Stimulated activated effector memory CD8-positive, alpha-beta T cell treated with anti-CD3 and anti-CD28 coated beads, Interleukin-12 subunit alpha, Interleukin-12 subunit beta, amount 100 ng/mL, for 72 hours (primary cell): ENCODE measurements at places on chromosomes 4 and X.

GRCh38 chrX:80705379-80705778, 104.3 kb downstream of the BRWD3 start:
- no peak for DNase-seq

DNA sequence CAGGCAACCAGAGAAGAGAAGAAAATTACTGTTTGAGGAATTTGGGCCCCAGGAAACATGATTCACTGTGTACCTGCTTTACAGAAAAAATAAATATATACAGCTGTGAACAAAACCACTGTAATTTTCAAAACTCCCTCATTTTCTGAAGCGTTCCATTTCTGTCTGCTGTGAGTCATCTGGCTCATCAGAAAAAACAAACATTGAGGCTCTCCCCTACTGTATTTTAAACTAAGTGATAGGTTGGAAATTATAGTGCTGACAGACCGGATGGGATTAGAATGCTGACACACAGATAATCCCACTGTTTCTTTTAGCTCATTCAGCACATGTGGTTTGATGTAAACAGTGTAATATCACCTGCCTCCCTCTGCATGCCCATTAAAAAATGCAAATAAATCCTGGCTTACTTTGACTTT, 847.0 kb downstream of the TRIML1 start:
- no peak for DNase-seq

DNA sequence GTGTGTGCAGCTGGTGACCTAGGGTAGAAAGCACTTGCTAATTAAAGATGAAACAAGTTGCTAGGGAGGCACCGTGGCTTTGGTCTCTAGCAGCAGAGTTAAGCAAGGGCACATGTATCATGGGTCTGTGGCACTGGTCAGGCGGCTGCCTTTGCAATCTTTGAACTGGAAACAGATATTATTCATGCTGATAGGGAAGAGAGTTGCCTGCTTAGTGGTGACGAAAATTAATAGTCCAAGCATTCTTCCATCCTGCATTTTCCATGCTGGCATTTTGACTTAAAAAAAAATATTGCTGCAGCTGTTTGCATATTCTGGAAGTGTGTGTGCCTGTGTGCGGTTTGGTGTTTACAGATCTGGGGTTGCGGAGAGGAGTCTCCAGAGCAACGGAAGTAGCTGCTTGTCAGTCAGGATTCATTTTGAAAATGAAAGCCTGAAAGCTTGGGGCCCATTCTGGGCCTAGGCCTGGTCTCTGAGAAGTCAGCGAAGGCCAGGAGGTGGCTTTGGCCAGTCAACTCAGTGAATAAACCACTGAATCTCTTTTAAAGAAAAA, 2.3 kb upstream of the SOWAHD start:
- DNase-seq, result peak; percentile 15

GRCh38 chr4:95825546-95825945, 14.3 kb upstream of the PDHA2 start:
- no peak for DNase-seq

DNA sequence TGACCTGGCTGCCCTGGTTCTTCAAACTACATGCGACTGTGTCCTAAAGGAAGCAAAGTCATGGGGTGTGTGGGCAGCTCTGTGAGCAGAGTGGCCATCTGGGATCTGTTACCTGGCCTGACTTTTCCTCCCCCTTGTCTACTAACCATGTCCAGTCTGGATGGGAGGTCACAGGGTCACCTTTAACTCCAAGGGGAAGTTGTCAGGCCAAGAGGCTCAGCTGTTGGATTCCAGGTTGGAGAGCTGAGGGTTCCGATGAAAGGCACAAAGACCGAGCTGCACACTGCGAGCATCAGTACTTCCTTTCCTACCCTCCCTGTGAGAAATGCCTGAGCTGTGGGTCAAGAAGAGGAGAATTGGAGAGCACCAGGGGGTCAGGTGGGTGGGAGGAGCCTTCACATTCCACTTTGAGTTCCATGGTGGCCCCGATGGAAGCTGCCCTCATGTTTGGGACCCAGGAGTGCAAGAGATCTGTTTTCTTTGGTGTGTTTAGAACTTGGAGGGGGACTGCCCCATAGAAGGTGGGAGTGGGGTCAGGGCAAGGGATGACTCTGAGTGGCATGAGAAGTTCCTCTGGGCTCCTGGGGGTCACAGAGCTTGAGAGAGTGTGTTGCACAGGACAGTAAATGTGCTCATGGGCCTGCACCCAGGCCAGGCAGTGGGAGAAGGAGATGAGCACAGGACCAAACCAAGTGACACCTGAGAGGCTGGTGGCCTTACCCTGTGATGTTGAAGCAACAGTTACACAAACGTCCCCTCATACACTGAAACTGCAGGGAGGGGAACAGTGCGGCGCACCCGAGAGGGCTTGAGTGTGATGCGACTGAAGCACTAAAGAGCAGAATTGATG, 36.2 kb downstream of the RGS12 start:
- DNase-seq, result no peak

DNA sequence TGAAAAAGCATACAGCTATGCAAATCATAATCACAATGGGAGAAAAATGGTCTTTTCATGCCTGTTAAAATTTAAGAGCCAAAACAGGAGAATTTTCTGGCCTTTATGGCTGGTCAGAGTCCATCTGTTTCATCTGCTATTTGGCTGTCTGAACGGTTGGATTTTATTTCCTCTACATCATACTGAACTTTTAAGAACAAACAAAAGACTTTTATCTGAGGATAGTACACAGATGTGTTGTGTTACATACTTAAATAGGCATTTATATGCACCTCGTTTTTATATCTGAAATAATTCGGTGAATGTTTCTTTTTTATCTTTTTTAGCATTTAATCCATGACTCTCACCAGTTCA, 18.0 kb upstream of the WWC2 start:
- DNase-seq, result no peak

DNA sequence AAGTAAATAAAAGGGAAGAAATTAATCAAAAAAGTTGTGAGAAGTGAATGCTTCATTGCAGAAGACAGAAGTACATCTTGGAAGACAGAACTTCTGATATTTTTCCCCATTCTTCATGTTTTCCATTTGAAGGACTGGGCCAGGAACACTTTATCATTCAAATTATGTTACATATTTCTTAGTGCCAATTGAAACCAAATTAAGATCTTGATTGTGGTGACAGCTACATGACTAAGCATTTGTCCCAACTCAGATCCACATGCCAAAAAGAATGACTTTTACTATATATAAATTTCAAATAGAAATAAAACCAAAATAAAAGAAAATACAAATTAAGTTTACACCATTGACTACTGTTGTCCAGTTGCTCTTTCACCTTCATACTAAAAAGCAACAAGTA, 14.0 kb upstream of the FGF5 start:
- DNase-seq, result no peak

DNA sequence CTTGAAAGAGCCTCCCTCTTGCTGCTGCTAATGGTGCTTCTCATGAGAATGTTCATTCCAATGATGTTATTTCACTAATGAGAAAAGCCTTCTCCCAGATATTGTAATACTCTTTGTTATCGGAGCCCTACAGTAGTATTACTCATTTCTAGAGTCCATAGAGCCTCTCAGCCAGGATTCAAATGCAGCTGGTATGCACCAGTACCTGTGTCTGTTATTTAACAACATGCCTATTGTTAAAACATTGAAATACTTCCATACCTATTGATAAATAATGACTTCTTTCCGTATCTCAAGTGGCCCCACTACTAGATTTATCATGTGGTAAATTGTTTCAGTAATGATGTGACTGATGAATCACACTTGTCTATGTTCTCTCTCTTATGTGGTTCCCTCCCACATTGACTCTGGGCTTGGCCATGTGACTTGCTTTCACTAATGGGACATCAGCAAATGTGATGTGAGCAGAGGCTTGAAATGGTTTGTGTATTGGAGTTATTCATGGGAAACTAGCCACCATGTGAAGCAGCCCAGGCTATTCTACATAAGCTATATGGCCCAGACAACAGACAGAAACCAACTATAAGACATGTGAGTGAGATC, 207.6 kb downstream of the THOC2 start:
- DNase-seq, result no peak

DNA sequence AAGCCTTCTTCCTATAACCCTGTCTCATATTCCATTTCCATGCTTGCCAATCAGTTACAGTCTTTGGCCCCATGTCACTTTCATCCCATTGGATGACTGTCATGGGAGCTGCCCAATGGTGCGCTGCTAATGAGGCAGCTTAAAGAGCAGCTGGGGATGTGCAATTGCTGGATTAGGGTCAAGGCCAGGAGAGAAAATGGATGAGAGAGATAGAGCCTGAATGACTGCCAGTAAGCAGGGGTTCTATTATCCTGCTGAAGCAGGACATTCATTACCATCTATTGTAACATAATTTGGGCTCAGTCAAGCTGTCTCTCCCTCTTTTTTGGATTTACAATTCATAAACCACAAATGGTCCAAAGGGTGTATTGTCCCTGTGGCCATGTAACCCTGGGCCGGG, 909.0 kb downstream of the CENPC start:
- DNase-seq, result no peak

DNA sequence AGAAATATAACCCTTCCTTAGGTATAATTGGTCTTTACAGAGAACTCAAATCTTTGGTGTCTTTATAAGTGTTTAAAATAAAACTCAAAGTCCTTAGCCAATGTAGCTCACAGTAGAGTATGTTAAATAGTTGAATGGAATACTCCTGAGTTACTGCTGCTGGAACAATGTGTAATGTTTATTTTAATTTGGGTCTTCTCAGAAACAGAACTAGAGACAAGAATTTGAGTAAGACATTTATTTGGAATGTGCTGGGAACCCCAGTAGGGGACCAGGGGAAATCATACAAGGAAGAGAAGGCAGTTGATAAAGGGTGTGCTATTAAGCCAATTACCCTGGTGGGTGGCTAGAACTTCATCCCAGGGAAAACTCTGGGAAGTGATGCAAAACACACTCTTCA, 240.4 kb upstream of the LDB2 start:
- DNase-seq, result no peak

DNA sequence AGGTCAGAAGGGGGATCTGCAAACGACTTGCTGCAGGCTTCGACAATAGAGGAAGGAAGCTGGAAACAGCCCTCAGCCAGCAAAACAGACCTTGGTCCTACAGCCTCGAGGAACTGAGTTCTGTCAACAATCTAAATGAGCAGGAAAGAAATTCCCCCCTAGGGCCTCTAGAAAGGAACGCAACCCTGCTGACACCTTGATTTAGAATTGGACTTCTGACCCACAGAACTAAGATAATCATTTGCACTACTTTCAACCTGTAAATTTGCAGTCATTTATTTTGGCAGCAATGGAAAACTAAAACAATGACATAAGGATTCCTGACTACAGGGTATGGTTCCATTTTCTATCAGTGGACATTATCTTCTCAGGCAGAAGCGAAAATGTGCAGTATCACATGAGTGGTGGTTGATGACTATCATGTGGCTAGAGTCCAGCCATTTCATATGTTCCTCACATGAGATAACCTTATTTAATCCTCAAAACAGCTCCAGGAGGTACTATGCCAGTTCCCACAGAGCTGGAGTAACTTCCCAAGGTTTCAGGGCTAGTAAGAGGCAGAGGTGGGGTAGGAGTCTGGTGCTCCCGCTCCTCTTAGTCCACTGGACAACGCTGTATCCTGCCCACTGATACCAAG, 61.6 kb downstream of the SAT1 start:
- no peak for DNase-seq

DNA sequence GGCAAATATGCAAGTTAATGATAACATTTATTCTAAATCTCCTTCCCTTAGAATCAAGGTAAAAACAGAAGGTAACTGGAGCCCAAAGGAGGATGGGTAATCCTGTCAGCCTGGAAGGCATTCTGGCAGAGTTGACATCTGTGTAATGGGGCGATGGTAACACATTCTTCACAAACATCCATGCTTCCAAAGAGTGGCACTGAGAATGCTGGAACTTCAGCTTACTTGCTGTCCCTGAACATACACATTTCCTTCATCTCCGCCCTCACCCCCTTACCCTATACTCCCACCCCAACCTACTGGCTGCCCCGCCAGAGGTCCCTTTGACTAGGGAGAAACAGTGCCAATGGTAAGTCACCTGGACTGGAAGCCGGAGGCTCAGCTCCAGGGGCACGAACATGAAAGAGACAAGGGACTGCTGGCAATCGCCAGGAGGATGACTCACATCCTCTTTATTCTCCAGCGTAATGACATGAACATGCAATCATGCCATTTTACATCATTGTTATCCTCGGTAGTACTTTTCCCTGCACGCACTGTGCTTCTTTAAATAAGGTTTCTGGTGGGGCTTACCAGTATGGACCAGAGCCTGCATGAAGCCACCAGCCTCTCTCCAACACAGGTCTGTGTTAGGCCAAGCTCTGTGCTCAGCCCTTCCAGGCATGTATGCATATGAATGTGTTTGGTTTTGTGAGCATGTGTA, 694.2 kb upstream of the TENM3 start:
- no peak for DNase-seq

- no peak for DNase-seq
Observed at GRCh38 chrX:53047228-53047627, 1.4 kb upstream of the GPR173 start.

- DNase-seq, result no peak
Observed at GRCh38 chrX:68440442-68440841, 7.1 kb upstream of the OPHN1 start.

DNA sequence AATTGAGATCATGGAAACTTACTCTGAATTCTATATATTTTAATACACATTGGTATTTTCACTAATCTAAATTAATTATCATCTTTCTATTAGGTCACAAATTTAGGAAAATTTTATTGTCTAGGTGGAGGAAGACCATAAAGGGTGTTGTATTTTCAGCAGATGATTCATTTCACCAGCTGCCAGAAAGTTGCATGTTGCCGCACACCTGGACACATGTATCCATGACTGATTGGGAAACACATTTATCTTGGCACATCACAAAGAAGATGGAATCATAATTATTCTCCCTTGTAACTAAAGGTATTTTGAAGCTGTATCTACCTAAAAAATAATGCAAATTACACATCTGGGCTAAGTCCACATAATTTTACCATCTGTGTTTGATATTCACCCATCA, 33.1 kb downstream of the SLC7A11 start:
- DNase-seq, result no peak

DNA sequence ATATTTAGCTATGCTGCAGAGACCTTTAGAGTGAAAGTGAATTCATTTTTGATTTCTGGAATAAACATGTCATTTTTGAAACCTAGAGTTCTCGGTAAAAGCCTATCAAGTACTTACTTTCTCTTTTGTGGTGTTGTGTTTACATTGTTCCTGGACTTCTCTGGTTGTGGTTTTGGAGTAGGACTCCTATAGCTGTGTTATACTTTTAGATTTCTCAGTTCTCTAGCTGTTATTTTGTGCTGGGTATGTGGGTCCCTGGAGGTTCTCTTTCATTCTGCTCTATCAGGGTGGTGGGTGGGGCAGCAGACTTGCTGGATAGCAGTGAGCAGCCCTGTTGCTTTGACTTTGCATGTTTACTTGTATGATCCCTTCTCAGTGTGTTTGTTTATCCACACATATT, 25.6 kb upstream of the MSMO1 start:
- no peak for DNase-seq

DNA sequence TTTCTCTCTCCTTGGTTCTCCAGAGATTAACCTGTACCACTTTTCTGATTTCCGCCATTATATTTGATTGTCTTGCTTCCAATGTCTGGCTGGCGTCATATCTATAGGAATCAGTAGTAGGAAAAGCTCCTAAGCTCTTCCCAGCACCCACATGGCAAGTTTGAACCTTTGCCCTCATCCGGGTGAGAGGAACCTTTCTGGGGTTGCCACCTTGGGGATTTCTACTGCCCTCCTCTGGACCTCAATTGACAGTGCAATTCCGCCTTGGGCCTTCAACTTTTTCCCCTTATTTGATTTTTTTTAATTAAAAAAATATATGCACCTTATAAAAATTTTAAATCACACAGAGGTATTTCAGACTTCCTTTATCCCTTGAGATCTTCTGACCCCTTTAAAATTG, 2.0 kb upstream of the CXorf66 start:
- no peak for DNase-seq

- no peak for DNase-seq
Observed at GRCh38 chrX:11899091-11899490, 141.1 kb downstream of the MSL3 start.
